ENCODE measurements at places on chromosomes 12 and 14.

DNA sequence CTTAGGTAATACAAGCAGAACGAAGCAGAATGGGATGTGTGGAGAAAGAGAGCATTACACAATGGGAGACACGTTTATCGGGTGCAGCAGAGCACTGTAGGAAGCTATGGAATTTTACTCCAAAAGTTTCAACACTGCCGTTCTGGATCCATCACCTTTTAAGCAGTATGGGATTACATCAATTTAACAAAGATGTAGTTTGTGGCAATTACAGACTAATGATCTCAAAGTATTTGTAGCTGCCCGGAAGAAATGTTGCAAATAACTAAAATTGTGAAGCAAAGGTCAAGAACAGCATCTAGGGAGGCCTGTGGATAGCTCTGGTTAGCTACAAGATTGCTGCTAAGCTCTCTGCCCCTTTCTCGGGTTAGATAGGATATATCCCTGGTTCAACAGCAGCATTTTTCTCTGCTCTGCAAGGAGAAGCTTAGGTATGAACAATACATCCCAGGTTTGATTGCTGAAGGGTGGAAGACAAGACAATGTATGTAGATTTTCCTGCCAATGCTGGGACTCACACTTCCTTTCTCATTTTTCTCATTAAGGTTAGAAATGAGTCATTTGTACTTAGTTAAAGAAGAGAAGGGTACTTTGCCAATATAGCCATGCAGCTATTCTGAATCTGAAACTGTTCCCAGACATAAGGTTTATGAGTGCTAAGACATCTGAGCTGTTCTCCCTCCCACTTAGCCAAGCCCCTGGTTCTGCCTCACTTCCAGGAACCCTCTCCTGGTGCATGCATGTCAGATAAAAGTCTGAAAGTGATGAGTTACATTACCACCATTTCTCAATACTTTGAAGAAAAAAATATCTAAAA, 75.0 kb upstream of the HIF1A start:
- DNase-seq: no peak

GRCh38 chr14:79724934-79725717, 486.2 kb downstream of the DIO2 start:
- no peak for DNase-seq

DNA sequence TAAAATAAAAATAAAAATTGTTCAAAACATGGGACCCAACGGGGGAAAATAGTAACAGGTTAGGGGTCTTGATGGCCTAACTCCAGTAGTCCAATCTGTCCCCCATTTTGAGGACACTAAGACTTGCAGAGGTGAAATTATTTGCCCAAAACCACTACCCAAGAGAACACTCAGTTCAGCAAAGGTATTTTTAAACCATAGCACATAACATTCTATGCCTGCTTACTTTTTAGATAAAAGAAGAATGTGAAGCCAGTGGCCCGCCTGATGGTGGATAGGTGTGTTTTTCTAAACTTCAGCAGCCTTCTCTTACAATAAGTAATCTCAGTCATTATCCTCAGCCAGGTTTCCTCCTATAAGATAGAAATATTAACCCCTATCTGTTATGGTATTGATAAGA, 45.5 kb downstream of the ZNF641 start:
- no peak for DNase-seq

- no peak for DNase-seq
Observed at GRCh38 chr14:55349565-55349964, 62.1 kb downstream of the ATG14 start.

DNA sequence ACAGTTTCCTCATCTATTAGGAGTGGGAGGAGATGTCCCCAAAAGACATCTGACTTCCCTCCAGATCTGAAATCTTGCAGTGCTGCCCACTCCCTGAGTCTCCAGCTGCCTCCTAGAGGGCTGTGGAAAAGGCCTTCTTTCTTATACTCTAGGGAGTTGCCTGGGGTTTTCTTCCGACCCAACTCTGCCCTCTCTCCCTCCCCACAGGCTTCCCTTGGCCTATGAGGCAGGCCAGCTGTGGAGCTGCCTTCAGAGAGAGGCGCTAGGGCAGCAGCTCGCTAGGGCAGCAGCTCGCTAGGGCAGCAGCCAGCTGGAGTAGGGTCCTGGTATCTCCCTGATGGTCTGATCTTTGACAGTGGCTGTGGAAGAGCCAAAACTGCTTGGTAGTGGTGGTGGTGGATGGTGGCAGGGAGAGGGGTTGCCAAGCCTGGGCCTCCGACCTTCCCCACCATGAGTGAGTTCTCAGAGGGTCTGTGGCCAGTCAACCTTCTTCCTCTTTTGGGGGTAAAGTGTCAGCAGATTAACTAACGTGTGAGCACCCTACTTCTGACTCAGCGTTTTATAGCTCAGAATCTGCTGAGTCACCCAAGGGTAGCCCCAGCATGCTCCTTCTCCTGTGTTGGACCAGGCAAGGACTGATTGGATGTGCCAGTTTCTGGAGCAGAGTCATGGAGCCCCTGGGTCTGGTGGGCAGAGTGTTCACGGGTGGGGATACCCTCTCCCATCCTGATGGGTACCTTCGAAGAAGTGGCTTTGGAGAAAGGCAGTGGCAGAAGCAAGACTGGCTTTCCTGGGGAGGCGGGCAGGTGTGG, 2.3 kb downstream of the SLC48A1 start:
- no peak for DNase-seq

- DNase-seq: no peak
Observed at GRCh38 chr12:104816845-104817503, 141.1 kb downstream of the SLC41A2 start.

DNA sequence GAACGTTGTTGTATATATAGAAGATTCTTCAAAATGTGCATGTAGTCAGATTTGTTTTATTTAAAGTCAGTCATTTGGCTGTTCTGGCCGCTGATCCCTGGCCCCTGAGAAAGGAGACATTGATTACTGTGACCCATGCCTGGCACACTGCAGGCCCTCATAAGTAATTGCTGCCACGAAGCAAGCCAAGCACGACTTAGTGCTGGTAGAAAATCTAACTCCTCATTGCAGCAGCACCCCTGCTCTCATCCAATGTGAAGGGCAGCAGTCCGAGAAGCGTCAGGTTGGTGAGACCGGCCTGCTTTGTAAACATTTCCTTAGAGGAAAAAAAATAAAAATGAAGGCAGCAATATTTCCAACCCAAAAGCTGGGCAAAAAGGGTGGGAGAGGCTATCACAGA, 22.8 kb upstream of the TMTC2 start:
- DNase-seq: no peak

GRCh38 chr12:98606359-98606988, 13.0 kb downstream of the SLC25A3 start:
- DNase-seq: no peak

- DNase-seq: no peak
Observed at GRCh38 chr14:104333646-104334423, 195.4 kb downstream of the KIF26A start.

GRCh38 chr12:29763301-29763683, 20.4 kb downstream of the TMTC1 start:
- no peak for DNase-seq

GRCh38 chr12:54195737-54196347, 7.1 kb upstream of the SMUG1 start:
- DNase-seq: no peak

DNA sequence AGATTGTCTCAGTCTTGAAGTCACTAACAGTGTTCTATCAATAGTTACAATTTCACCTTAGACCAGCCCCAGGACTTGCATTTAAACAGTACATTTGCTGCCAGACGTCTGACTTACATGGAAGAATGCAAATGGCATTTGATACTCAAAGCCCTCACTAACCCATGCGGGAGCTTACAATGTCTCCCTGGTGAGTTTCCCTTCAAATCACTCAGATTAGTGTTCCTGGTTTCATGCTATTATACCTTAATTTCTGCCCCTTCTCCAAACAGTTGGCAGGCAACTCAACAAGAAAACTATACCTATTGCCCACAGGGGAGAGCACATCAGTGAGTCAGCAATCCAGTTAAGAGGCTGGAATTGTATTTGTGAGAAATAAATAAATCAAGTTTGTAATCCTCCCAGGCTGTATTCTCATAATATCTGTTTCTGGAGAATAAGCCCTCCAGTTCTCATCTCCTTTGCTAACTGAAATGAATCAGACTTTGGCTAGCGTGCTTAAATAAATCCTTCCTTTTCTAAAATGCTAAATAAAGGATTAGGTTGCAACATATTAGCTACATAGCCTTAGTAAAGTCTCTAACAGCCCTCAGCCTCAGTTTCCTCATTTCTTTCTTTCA, 23.7 kb downstream of the GSTZ1 start:
- DNase-seq: no peak

- DNase-seq: no peak
Observed at GRCh38 chr12:102958073-102958829, 777 bp downstream of the ASCL1 start.

- DNase-seq: no peak
Observed at GRCh38 chr12:108819920-108820706, 37.3 kb downstream of the SSH1 start.

- DNase-seq: no peak
Observed at GRCh38 chr14:37452323-37452722, 142.7 kb downstream of the FOXA1 start.

- no peak for DNase-seq
Observed at GRCh38 chr14:68374682-68375081, 418.2 kb downstream of the ZFP36L1 start.

DNA sequence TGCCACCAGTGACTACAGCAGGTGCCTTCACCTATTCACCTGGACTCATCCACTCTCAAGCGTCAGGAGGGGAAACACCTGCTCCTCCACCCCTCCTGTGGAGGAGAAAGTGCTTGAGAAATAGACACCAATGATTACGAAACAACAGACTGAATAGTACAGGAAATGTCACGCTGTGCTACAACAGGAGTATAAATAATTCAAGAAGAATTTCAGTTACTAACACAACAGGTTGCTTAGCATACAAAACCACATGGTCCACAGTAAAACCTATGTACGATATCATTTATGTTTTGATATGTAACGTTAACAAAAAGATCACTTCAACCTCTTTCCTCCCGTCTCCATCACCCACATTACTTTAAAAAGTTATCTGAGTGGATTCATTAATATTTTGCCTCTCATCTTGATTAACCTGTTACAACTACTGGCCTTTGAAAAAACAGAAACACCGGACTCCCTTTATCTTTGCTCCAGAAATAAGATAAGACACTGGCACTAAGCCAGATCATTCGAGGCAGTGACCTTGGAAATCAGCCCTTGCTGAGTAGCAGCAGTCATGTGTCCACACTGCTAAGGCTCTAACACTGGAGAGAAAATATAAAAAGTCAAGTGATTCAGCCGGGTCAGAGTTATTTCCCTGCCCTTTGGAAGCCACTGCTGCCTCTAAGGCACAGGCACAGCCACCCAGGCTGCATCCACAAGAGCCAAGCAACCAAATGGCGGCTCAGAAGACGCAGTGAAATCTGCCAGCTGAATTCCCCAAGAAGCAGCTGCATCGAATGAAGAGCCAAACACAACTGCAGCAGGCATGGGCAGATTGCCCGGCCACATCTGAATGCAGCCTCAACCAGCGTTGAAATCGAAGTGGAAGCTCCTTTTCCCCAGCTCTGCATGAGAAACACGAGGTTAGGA, 40.9 kb downstream of the NT5DC3 start:
- DNase-seq: no peak

- DNase-seq: no peak
Observed at GRCh38 chr12:2311020-2311778, 258.4 kb downstream of the CACNA1C start.

- DNase-seq: no peak
Observed at GRCh38 chr14:76193696-76194095, 42.0 kb downstream of the GPATCH2L start.

DNA sequence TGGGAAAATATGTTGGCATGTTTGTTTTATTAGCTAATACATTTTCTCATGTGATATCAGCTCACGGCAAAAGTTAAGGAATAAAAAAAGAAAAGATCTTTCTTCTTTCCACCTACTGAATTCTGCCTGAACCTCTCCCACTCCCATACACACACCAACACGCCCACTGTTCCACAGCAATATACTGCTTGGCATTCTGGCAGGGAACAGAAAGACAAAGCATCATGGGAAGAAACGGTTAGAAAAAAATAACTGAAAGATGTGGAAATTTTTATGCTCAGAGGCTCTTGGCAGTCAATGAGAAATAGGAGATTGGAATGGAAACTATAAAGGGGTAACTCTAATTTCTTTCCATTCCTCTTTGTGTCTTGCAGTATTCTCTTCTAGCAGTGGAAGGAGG, 268.5 kb downstream of the FOXG1 start:
- DNase-seq: no peak

DNA sequence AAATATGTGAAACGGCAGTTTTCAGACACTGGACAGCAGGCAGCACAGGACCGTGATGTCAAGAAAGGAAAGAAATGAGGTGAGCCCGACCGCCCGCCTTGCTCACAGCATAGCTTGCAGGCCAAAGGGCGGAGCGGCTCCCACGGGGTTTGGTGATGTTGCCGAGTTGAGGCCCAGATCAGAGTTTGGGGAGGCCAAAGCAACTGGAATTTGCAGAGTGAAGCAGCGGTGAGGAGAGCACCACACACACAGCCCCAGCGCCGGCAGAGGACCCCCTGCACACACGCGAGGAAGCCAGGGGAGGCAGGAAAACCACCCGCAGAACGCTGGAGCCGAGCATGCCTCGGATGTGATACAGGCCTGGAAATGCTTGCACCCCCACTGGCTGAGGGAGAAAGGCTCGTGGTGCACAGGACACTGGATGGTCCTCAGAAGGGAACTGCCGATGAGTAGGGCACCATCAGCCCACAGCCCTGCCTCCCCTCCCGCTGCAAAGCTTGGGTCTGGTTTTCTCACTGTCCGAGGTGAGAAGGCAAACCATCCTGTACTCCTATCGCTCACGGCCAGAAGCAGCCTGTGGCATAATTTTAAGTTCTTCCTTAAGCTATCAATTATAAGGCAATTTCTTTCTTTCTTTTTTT, 25.7 kb upstream of the PLD4 start:
- DNase-seq: no peak

DNA sequence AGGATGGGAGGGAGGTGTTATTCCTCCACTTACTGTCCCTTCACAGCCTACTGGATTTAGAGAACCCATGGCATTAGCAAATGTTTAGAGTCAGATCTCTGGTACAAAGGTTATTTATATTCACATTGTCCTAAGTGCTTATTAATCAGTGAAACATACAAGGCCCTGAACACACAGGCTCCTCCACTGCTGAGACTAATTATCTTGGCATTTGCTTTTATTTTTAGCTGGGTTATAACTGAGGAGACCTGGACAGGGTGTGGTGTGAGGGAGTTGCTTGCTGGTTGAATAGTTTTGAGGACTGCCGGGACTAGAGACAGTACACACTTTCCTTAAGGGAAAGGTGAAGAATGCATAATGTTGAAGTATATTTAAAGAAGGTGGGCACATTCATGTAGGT, 77.5 kb downstream of the FIGNL2 start:
- DNase-seq: no peak

DNA sequence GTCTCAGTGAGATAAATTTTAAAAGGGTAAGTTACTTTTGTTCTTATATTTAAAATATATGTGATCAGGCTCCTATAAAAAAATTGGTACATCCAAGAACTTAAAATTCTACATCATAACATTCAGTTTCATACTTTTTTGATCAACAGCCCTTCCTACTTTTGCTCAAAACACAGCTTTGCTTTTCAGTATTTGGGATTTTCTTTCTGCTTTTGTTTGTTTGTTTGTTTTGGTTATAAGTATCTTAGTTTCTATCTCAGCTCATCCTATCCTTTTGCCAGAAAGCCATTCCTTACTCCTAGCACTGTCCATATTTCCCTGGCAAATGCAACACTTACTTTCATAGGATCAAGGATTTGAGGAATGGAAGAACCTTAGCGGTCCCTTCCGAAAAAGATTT, 4.7 kb upstream of the PCED1B start:
- no peak for DNase-seq

- DNase-seq: no peak
Observed at GRCh38 chr14:30708157-30708556, 86.0 kb downstream of the SCFD1 start.

Measured in esophagus squamous epithelium (tissue), 5 donors.